ENCODE measurements at places on chromosomes 5 and 9. TPM values are rescaled to one million over a fixed set of nuclear protein-coding genes. Genes with fewer than 3 reads are reported as not detected.
A peak's percentile ranks its signal among the peaks of the same experiment; 100 is the strongest.

Gene BRINP1
- 44.4 TPM for total RNA-seq

Gene PCDHA4
- not detected for total RNA-seq

Gene PLAC8L1
- total RNA-seq, result 0.33 TPM

Gene GPR151
- total RNA-seq, result not detected

Gene CSF2
- total RNA-seq, result not detected

Gene RNF14
- 50.5 TPM for total RNA-seq

Gene FSTL4
- 7.1 TPM for total RNA-seq

Gene ARL14EPL
- total RNA-seq, result 0.66 TPM

Gene RANBP3L
- 0.73 TPM for total RNA-seq

Gene NAA35
- total RNA-seq, result 44.0 TPM

DNA sequence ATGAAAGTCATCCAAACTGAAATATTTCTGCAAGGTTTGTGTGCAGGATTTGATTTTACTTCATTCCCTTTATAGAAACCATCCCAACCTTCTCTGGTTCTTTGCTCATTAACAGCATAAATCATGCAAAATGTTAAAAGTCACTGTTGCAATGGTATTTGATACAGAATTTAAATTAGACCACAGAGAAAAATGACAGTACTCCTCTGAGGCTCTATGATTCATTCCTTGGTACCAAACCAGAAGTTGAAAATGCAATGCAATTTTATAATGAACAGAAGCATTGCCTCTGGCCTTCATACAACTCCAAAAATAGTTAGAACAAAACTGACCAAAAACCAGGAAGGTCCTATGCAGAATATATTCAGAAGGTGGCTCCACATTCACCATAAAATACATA is 607.1 kb downstream of the TLE1 start:
- DNase-seq, result no peak

GRCh38 chr5:90967851-90968250 is 409.3 kb downstream of the ADGRV1 start:
- DNase-seq, result no peak

DNA sequence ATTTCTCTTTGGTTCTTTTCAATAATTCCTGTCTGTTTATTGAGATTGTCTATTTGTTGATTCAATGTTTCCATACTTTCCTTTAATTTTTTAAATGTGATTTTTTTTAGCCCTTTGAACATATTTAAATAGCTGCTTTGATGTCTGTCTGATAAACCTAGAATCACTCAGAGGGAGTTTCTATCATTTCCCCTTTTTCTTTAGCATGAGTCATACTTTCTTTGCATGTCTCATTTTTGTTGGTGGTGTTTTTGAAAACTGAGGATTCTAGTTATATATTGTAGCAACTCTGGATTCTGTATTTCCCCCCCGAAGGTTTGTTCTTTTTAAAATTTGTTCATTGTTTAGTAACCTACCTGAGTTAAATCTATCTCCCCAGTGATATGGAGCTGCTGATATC is 24.2 kb upstream of the ZNF618 start:
- DNase-seq, result no peak

DNA sequence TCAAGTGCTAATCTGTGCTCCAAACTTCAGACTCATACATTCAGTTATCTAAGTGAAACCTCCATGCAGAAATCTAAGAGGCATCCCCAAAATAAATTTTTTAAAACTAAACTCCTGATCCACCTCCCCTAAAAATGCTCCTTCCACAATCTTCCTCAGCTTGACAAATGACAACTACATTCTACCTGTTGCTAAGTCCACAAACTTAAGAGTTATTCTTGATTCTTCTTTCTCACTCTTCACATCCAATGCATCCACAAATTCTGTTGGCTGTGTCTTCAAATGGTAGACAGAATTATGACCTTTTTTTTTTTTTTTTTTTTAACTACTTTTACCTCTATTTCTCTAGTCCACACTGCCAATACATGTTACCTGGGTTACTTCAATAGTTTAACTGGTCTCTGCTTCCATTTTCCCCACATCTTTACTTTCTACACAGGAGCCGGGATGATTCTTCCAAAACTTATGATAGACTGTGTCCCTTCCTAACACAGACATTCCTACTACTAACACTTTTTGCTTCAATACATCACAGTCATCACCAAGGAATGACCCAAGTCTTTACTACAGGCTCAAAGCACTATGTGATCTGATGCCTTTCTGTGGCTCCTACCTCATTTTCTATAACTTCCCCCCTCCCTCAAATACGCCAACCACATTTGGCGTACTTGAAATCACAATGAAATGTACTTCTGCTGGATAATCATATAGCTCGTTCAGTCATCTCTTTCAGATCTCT is 143.6 kb downstream of the PDE4D start:
- DNase-seq, result no peak

- DNase-seq, result no peak
Measured at GRCh38 chr5:163941079-163941478, 435.7 kb downstream of the MAT2B start.

DNA sequence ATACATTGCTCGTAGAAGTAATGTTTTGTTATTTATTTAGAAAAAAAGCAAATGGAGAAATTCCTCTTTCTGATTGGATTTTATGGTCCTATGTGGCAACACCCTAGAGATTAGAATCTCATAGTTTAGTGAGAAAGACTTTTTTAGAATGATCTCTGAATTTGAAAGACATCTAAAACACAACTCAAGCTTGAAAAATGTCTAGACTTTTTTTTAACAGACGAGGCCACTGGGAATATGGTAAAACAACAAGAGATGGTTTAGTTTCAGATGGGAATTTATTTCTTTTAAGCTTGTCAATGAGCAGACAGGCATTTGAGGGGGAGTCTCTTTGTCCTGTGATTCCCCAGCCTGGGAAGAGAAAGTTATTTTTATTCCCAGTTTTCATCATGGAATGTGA is 122.1 kb downstream of the NTRK2 start:
- no peak for DNase-seq

DNA sequence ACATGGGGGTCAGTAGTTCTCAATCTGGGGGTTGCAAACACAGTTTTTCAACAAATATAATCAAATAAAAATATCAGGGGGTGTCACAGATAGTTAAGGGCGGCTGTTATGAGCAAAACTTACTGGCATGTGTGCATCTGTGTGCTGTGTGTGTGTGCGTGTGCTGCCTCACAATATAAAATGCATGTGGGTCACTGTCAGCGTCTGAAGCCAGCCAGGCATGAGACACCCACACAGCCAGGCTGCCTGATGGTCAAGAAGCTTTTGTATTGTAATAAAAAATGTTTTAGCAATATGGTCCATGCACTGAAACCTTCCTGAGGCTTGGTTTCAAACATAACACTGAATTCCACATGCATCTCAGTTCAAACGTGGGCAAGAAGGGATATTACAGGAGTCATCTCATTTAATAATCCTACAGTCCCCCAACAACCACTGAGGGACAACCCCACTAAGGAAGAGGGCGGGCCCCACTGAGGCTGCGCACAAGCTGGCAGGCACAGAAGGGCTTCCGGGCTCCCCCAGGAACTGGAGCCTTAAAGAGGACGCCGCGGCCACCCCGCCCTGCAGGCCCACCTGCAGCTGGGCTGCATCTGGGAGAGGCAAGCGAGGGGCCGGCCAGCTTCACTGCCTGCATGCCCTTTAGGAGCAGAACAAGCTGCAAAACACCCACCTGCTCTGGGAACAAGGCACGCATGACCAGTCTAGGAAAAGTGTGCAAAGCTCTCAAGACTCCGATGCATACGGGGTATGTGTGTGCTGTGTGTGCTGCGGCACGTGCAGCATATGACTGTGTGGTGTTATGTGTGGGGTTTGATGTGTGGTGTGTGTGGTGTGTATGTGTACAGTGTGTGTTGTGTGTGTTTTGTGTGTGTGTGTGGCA is 14.1 kb downstream of the SEMA4D start:
- no peak for DNase-seq

DNA sequence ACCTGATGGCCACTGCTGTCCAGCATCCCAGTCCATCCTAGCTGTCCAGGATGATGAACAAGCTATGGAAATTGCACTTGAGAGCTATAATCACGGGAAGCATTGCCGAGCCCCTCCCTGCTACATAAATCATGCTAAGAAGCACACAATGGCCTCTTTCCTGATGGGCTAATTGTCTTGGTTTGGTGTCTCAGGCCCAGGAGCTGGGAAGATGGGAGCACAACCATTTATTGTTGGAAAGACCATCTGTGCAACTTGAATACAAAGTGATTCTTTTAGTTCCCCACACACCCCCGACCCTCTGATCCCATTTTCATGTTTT is 80.4 kb downstream of the RGS3 start:
- DNase-seq, result no peak

DNA sequence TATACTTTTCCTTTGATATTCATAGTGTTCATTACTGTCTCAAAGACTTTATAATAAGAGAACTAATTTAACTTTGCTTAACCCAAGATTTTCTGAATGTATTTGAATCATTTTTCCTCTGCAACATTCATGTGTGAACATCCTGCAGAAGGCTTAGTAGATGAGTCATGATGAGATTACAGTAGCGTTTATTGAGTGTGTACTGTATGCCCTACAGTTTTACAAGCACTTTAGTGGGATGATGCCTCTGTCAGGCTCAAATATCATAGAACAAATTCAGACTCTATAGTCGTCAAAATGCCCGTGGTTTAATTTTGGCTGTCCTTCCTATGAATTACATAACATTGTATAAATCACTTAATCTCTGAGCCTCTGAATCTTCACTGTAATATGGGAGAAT is 41.2 kb downstream of the FYB1 start:
- no peak for DNase-seq

GRCh38 chr5:163571744-163572143 is 66.3 kb downstream of the MAT2B start:
- peak; percentile 66 for DNase-seq

- peak; percentile 100 for DNase-seq
Measured at GRCh38 chr9:87160148-87161102, 213.1 kb upstream of the GAS1 start.

GRCh38 chr5:123093601-123094236 is 4.7 kb downstream of the PRDM6 start:
- no peak for DNase-seq

DNA sequence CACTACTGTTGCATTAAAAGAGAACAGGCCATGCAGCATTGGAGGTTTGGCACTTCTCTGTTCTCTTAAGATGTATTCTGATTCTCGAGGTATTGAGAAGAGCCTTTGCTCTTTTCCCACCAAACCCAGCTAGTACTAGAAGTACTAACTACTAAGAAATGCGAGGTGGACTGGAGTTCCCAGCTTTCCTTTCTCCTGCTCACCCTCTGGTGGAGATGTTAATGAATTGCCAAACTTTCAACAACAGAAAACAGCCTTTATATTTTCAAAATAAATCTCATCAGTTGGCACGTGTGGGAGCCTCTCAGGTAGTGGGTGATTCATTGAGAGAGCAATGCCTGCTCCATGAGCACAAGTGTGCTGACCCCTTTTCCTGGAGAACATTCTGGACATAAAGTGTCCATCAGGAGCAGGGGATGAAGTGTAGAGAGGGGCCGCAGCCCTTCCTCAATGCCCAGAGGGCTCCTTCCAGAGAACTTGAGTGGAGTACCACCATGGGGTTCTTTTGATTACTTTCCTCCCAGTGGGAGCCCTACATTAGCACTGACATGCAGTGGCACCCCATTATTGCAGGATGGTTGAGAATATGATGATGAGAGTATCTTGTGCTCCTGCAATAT is 45.7 kb downstream of the TMEM174 start:
- DNase-seq, result no peak

- no peak for DNase-seq
Measured at GRCh38 chr5:763397-763796, 21.1 kb downstream of the ZDHHC11B start.

DNA sequence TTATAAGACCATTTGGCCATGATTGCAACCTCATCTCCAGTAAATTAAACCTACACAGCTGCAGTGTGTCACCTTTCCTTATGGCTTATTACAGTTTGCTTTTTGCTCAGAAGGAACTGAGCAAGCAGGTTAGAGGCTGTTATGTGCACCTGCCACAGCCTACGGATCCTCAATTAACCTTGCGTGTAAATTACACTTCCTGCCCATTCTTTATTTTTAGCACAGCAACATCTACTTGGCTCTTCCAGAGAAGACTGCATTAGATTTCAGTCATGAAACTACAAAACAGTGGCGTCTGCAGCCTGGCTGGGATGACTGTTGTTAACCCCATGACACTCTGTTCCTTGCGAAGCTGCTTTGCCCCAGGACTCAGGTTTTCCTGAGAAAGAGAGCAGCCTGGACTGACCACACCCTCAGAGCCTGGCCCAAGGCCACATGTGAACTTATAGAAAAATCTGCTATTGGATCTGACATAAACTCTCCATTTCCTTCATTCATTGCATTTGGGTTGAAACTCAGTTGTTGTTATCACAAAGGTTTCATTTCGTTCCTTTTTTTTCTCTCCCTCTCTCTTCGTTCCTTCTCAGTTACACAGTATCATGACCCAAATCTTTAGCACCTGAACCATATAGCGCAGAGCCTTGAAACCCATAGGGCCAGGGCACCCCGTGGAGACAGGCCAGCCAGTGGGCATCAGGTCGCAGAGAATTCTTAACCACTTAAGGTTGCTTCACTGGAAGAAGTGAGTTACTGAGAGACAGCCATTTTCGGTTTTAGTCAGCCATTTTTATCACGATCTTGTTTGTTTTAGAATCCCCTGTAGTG is 138.6 kb downstream of the PALM2AKAP2 start:
- no peak for DNase-seq

- no peak for DNase-seq
Measured at GRCh38 chr9:109107402-109108240, 12.1 kb downstream of the TMEM245 start.

DNA sequence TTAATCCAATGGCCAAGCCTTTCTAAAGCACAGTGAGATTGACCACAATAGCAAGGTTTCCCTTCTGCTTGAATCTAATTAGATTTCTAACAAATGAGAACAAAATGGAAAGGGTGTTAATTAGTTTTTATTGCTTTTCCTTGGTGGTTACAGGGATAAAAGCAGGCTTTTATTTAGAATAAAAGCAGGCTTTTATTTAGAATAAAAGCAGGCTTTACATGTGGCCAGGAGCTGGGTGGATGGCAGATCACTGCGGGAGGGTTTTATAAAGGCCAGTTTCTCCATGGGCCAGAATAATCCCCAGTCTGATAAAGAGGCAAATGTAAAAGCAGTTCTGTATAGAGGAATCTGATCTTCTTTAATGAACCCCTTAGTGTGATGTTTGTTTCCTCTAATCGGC is 470.2 kb downstream of the TMEM232 start:
- DNase-seq, result no peak

DNA sequence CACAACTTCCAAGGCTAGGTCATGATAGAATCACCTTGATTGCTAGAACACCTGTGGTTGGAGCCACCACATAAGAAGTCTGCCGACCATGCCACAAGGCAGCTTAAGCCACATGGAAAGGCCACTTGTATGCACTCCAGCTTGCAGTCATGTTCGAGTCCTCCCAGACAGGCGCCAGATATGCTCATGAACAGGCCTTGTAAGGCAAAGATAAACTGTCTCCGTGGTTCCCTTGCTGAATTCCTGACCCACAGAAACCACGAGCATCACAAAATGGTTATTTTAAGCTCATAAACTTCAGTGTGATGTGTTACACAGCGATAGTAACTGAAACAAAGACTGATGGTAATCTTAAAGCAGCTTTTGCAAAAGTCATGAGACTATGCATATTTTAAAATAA is 188.4 kb upstream of the DAPK1 start:
- no peak for DNase-seq

Measured in SJCRH30 (cell line).